CD4-positive, alpha-beta memory T cell (primary cell): ENCODE measurements at places on chromosomes 7 and 10.

DNA sequence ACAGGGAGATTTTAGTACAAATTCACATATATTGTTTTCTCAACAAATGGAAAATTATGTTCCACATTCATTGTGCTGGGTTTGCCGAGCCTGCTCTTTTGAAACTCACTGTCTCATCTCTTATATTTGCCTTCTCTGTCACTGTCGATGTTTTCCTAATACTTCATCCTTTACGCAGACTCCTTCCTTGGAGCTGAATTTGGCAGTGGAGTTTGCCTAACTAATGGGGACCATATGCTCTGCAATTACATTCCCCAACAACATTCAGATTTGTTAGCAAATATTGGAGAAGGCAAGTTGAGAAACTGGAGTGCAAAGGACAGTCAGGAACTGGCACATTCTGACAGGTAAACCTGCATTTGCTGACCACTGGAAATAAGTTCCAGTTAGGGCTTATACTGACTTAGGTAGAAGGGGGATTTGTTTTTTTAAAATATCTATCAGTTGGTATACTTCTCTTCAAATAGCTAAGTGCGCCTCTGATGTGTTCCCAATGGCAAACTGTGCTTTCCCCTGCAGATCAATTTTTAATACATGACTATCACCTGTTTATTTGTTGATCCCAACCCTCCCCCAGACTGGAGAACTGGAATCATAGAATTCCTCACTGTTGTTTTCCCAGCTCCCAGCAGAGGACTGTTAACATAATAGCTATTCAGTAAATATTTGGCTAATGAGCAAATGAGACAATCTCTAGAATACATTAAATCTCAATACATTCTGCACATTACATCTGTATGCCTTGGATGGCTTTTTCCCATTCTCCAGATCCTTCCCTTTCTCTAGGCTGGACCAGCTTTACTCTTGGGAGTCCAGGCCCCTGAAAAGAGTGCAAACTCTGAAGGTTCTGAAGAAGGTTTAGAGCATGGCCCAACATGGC is 769.3 kb downstream of the KCNMA1 start:
- no peak for DNase-seq
- no peaks in the 10 kb centered on the region for H3K27me3 ChIP-seq
- H3K4me1 ChIP-seq: no peaks in the 10 kb centered on the region

DNA sequence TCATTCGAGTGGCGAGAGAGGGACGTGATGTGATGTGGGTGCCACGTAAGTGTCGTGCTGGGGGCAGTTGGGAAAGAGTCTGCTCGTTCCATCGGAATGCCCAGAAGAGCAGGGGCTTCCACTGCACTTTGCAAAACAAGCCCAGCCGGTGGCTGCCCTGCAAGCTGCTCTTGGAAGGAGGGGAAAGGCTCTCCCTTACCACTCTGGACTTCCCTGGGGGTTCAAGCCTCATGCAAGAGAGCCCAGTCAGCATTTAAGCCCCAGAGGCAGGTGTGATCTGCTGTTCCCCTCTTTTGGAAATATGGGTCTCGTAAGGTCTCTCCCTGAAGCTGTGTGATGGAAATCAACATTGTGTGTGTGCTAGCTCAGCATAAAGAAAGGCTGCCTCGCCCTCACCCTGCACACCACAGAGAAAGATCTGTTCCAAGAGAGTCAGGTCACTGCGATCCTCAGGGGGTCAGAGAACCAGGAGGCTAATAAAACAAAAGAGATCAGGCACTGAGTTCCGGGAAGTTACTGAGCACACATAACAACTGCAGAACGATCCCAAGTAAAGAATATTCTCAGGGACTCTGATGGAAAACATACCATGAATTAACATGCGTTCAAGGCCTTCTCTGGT is 212.5 kb downstream of the ADAM12 start:
- H3K36me3 ChIP-seq: no peaks in the 10 kb centered on the region
- no peaks in the 10 kb centered on the region for H3K4me1 ChIP-seq
- H3K27ac ChIP-seq: no peak overlapping the region
- DNase-seq: no peak

GRCh38 chr10:36602374-36602773 is 523.0 kb upstream of the ANKRD30A start:
- H3K4me3 ChIP-seq: no peak overlapping the region
- no peak overlapping the region for H3K27ac ChIP-seq
- no peaks in the 10 kb centered on the region for H3K4me1 ChIP-seq
- H3K27me3 ChIP-seq: no peaks in the 10 kb centered on the region

DNA sequence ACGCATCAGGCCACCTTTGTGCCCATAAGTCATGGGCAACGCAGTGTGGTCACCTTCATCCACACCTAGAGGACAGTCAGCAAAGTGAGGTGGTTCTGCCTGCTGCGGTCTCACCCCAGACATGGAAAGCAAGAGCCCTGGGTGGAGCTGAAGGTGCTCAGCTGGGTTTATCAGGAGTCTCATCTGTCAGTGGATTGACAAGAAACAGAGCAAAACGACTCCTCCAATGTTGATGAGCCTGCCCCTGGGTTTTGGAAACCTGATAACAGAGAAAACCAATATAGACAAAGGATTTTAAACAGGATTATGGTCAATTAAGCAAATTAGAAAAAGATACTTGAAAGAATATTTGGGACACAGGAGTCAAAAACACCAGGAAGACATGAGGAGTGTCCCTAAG is 229.3 kb upstream of the PRSS58 start:
- DNase-seq: no peak
- H3K4me3 ChIP-seq: no peak overlapping the region
- H3K27ac ChIP-seq: no peak overlapping the region
- H3K27me3 ChIP-seq: no peaks in the 10 kb centered on the region
- no peaks in the 10 kb centered on the region for H3K36me3 ChIP-seq

DNA sequence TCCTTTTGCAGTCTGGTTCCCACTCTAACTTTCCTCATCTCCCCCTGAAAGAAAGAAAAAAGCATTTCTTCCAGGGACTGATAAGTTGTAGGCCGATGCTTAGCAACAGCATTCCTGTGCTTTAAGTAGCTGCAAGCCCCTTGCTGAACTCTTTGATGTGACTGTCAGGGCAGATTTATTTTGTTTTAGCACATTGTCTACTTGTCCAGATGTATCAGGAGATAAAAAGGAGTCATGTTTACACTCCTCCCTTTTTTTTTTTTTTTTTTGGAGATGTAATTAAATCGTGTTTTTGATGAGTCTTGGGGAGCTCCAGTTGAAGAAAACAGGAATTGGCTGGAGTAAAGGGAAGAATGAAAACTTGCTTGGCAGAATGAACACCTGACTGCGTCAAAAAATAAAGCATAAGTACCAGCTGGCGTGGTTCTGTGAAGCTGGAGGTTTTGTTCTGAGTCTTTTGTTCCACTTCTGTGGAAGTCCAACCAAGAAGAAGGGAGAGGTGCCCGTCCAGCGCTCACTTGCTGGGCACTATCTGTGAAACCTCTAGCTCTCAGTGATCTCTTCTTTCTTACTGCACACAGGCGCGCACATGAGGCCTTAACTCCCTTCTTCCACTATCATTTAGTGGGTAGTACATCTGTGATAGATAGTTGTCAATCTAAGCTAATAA is 871.7 kb downstream of the LRMDA start:
- DNase-seq: no peak
- H3K27me3 ChIP-seq: no peaks in the 10 kb centered on the region
- no peak overlapping the region for H3K27ac ChIP-seq
- no peaks in the 10 kb centered on the region for H3K4me1 ChIP-seq
- no peak overlapping the region for H3K4me3 ChIP-seq

- no peaks in the 10 kb centered on the region for H3K27me3 ChIP-seq
- DNase-seq: no peak
- H3K27ac ChIP-seq: no peak overlapping the region
- H3K4me1 ChIP-seq: no peaks in the 10 kb centered on the region
- H3K4me3 ChIP-seq: no peak overlapping the region
Observed at GRCh38 chr7:115782696-115783490, 247.7 kb downstream of the TFEC start.

- peaks cover 44% of the 10 kb centered on the region for H3K4me1 ChIP-seq
- H3K36me3 ChIP-seq: no peaks in the 10 kb centered on the region
- no peak overlapping the region for H3K27ac ChIP-seq
Observed at GRCh38 chr10:50538555-50539398, 85.0 kb downstream of the SGMS1 start.
